Kidney glomerular epithelial cell (primary cell): ENCODE measurements at places on chromosomes 3 and 15.

DNA sequence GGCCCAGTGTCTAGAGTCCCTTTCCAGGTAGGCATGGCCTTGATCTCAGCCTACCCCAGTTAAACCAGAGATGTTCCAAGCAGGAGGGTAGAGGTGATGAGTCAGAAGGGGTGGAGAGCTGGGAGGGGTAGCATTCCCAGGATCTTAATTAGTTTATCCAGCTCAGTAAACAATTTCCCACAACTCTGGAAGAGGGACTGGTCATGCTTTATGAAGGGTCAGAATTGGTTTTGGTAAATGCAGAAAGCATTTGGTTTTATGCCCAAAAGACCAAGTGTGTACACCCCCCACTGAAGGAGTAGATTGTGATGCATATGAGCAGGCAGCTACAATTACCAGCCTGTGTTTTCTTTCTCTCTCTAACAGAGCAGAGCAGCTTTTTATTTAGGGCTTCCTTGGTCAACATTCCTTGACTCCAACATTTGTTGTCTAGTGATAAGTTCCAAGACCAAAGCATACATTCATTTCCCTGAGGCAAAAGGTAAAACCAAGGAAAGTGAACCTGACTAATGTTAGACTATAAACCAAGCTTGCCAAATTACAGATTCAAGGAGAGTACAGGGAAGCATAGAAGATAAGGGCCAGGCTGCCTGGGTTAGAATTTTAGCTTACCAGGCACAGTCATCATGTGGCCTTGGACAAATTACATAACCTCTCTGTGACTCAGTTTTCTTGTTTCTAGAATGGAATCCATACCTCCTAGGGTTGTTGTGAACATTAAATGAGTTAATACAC, 17.6 kb downstream of the EXOSC7 start:
- peak; percentile 81 for DNase-seq

GRCh38 chr3:178419071-178419470, 117.2 kb upstream of the KCNMB2 start:
- peak; percentile 83 for DNase-seq

GRCh38 chr3:25804676-25805075, 14.8 kb downstream of the OXSM start:
- no peak for DNase-seq

DNA sequence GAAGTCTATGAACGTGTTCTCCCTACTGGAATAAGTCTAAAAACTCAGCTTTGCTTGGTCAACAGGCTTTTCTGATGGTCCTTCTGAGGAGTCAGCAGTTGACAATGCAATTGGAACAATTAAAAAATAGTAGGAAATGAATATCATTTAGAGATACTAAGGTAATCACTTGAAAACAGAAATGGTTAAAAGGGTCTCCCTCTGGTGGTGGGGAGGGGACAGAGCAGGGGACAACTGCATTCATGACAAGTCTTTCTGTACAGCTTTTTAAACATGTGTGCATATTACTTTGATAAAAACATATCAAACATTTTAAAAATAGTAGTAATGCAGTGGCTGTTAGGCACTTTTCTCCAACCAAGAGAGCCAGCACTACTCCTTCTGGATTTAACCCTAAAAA, 119.9 kb upstream of the FHIT start:
- peak; percentile 26 for DNase-seq

DNA sequence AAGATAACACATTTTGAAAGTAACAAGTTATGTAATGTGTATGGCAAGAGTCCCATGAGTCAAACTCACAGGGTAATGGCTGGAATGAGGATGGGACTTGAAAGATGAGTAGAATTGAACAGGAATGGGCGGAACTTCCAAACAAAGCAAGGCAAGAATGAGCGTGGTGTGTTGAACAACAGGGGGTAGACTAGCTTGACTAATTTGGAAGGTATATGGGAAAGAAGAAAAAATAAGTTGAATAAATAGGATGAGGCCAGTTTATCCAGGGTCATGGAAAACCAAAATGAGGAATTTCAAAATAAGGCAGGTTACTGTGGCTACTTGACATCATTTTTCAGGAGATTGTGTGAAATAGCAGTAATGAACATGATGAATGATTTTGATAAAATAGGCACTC, 2.5 kb upstream of the DPH6 start:
- no peak for DNase-seq

- DNase-seq, result no peak
These were observed 11.3 kb upstream of the TMEM87A start for GRCh38 chr15:42284551-42284950.

GRCh38 chr15:51390966-51391422, 49.5 kb downstream of the GLDN start:
- DNase-seq, result no peak

DNA sequence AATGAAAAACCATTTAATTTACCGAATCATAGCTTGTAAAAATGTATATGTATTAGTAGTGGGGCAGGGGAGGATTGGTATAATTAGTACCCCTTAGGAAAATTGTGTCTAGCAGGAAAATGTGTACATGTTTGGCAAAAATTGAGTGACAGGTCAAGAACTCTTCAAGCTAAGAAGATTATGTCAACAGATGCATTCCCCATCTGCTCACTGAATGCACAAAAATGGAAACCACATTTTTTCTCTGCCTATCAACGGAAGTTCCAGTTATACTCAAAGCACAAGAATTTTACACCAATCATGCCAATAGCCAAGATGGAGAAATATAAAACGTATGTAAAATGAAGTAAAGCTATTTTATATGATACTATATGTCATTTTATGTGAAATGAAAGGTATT, 377.8 kb downstream of the KCNH8 start:
- no peak for DNase-seq

DNA sequence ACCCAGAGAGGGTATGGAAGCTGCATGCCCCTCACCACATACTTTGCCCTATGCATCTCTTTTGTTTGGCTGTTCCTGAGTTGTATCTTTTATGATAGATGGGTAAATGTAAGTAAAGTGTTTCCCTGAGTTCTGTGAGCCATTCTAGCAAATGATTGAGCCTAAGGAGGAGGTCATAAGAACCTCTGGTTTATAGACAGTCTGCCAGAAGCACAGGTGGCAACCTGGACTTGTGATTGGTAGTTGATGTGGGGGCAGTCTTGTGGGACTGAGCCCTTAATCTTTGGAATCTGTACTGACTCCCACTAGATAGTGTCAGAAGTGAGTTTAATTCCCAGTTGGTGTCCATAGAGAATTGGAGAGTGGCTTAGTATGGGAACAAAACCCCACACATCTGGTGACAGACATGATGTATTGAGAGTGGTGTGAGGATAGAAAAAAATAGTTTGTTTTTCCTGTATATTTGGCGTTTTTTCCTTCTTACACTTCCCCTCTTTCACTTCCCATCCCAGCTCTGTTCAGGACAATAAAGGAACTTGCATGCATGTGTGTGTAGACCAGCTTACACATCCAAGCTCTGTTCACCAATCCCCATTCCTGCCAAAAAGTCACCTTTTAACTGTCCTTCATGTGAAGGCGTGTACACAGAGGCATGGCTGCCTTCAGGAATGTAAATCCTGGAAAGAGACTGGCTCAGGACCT, 38.1 kb upstream of the SPPL2A start:
- no peak for DNase-seq

- no peak for DNase-seq
These were observed 2.4 kb downstream of the RPL39L start for GRCh38 chr3:187136936-187137335.

DNA sequence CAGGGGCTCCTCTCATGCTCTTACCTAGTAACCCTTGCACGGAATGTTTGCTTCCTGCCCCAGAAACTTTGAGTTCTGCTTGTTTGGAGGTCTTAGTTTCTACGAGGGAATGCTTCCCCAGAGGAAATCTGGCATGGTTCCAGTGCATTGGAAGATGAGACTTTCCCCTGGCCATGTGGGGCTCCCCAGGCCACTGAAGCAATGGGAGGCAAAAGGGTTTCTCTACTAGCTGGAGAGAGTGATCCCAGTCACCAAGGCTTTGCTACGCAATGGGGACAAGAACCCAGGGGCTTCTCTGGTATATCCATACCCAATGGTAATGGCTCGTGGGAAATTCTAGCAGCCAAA, 44.2 kb upstream of the RPL32 start:
- DNase-seq, result no peak
